ENCODE measurements at places on chromosomes 12 and 14.

DNA sequence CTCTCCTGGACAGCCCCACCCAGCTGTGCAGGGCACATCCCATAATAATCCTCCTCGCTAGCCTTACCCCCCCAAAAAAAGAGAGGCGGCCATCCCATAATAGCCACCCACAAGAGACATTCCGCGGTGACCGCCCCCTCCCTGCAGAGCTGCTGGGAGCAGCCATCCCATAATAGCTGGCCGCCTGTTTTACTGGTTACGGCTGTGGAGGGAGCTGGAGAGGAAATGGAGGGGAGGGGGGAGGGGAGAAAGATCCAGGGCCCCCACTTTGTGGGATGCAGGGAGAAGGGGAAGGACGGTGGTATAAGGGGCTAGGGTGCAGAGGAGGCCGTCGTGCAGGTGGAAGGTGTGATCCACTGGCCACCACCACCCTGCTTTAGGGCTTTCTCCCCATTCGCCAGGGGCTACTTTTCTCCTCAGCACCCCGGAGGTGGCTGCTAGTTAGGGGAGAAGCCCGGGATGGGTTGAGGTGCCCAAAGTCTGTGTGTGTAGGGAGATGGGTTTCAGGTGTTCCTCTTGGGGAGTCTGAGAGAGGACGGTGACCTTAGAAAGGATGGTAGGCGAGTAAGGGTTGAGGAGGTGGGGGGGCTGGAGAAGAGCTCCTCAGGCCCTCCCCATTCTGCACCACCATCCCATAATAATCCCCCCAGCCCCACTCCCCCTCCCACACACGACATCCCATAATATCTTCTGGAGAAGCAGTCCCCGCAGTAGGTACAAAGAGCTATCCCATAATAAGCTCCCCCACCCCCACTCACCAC, 6.0 kb upstream of the CHD4 start:
- no peak for DNase-seq

DNA sequence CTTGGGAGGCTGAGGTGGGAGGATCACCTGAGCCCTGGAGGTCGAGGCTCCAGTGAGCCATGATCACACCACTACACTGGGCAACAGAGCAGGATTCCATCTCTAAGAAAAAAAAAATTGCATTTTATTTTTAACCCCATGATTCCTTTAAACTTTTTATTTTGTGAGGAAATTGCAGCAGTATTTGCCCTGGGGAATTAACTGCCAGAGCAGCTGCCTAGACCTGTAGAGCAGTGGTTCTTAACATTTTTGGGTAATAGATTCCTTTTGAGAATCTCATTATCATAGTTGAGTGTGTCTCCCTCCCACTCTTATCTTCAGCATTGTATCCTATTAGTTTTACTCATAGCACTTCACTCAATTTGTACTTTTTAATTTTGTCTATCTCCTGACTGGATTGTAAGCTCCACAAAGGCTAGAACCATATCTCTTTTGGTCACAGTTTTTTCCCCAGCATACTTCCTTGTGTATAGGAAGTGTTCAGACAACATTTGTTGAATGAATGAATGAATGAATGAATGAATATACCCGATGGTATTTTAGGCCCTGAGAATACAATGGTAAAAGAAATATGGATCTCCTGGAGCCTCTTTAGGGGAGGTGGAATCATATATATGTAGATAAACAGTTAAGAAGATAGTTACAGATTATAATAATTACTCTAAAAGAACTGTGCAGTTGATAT, 40.6 kb downstream of the BRMS1L start:
- no peak for DNase-seq

GRCh38 chr12:90953956-90954421, 987 bp downstream of the CCER1 start:
- no peak for DNase-seq

DNA sequence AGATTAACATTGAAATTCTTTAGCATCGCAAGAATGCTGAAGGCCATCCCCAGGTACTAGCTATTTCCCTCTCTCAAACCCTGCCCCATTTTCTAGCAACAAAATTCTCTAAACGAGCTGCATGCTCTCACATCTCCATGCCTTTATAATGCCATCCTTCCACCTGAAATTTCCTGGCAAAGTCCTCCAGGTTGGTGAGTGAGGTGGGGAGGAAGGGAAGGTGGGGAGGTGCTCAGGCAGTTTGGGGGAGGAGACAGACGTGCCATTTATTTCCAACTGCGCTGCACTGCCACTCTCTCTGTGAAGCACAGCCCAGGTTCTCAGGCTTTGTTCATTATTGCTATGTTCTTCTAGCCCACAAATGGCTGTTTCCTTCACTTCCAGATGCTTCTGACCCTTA, 208.4 kb downstream of the PAWR start:
- DNase-seq = no peak

DNA sequence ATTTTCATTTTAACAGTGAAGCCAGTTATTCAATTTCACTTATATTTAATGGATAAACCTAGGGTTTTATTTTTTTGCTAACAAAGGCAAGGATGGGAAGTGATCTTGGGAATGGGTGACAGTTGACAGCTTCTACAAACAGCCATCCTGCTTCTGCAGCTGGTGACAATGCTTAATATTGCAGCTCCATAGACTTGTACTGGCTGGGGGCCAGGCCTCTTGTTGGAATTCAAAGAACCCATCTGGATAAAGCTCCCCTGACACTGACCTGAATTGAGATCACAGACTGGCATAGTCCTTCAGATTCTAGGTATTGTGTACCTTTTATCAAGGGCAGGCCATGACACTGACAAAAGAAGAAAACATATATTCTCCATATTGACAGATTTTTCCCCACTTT, 664.6 kb upstream of the FOXG1 start:
- no peak for DNase-seq

- DNase-seq = no peak
These were observed 339.3 kb upstream of the SFSWAP start for GRCh38 chr12:131371401-131372170.

DNA sequence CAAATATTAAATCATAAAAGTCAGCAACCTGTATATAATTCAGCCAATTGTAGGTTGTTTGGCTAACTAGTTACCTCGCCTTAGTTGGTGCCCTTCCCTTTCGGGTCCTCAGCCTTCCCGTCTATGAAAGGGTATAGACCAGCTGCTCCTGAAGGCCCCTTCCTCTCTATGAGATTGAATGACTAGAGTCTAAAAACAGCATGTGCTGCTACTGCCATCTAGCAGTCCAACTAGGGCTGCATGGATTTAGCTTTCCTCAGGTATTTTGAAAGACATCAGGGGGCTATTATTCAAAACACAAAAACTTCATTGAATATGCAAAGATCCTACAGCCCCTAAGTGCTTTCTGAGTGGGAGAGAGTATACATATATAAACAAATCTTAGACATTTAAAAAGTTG, 37.0 kb upstream of the TMEM263 start:
- no peak for DNase-seq

GRCh38 chr14:68986926-68987652, 8.0 kb upstream of the ACTN1 start:
- DNase-seq = no peak

DNA sequence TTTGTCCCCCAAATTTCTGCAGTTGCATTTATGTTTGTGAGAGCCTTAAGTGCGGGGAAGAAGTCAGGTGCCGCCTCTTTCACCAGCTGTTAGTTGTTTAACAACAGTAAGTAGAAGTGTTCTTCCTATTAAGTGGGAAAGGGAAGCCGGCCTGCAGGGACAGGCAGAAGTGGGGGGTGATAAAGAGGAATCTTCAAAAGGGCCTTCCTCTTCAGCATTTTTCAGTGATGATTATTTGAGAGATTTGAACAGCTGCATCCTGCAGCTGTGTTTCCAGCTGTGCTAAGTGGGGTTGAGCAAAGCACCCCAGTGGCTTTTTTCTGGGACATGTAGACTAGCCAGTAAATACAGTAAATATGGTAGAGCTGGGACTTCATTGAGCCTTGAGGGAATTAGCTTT, 32.1 kb upstream of the SLC38A1 start:
- no peak for DNase-seq

DNA sequence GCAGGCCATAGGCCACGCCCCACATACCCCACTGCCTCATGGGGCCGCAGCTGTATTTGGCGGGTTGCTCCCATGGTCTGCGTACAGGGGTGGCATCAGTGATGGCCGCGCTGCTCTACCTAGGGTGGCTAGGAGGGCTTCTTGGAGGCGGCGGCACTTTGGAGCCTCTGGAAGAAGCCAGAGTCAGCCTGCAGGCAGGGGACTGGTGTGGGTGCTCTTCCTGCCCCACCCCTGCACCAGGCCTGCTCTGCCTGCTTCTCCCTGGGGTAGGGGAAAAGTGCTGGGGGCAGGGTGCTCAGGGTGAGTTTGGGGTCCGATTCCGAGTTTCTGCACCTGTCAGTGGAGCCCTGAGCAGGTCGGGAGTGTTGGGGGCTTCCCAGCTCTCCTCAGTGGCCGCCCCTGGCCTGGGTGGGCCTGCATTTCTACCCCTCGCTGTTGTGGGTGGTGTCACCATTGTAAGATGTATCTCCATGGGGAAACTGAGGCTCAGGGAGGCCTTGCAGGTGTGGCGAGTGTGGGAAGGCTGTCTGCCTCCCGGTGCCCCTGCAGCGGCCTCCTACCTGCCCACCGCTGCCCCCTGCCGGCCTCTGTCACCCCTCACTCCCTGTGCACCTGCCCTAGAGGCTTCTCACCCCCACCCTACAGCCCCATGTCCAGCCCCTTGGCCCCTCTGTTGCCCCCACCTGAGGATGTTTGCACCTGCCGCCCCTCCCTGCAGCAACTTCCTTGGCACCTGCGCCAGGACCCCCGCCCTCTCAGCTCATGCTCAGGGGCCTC, 5.5 kb downstream of the CEP170B start:
- DNase-seq = no peak

DNA sequence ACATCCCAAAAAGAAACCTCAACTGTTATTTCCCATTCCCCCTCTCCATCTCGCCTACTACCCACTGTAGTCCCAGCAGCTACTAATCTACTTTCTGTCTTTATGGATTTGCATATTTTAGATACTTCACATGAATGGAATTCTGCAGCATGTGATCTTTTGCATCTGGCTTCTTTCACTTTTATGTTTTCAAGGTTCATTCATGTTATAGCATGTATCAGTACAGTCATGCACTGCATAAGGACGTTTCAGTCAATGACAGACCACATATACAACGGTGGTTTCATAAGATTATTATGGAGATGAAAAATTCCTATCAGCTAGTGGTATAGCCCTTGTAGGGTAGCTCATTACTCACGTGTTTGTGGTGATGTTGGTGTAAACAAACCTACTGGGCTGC, 24.5 kb downstream of the PCNX4 start:
- no peak for DNase-seq

GRCh38 chr12:2009623-2010022, 5.4 kb upstream of the DCP1B start:
- DNase-seq = no peak

DNA sequence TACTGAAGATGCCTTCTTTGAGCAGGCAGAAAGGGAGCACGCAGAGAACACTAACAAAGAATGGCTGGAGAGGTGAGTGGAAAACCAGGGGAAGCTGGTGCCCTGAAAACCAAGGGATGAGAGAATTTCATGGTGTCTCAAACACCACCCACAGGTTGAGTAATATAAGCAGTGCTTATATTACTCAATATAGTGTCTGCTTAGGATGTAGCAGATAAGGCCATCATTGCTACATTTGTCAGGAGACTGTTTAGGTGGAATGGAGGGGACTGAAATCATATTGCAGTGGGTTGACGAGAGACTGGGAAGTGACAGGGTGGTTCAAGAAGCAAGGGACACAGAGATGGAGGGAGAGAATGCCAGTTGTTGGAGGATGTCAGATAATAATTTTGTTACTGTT, 20.6 kb downstream of the PKP2 start:
- no peak for DNase-seq

GRCh38 chr14:94679106-94679810, 67.1 kb downstream of the SERPINA3 start:
- no peak for DNase-seq

GRCh38 chr12:79187032-79187431, 322.5 kb downstream of the SYT1 start:
- no peak for DNase-seq

GRCh38 chr14:99679111-99679510, 5.0 kb upstream of the CYP46A1 start:
- DNase-seq = no peak

DNA sequence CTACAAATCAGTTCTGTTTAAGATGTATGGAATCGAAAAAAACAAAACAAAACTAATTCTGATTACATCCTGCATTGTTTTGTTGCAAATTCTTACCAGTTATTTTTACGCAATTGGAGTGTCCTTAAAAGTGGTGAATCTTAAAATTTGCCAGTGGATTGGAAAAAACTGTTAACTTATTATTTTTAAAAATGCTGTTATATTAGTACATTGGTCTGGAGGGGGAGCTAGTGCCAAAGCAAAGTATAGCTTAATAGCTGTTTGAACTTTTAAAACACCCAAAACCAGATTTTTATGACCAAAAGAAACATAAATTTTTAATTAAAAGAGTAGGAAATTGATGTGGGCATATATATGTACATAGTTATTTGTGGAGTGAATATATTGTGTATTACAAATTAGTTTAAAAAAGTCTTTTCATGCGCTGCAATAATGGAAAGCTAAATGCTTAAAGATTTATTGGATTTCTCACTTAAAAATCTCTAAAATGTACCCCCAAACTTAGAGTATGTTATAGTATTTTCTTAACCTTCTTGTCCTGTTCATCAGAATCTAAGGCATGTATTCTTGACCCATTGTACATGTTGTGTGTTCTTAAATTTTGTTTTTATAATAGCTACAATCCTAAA, 2.5 kb downstream of the FUT8 start:
- DNase-seq = no peak

DNA sequence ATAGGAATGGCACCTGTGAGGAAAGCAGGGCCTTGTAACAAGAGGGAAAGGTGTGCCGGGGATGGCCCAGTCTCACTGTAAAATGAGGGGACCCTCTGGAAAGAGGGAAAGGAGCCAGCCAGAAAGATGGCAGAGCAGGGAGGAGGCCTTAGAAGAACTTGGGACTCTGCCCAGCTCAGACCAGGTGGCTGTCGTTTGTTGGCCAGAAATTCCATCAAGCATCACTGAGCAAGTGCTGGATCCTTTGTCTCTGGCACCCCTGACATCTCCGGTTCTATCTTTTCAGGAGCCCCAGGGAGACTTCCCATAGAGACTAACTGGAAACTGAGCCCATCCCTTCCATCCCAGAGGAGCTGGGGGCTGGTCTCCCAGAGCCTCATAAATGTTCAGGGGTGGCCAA, 43.3 kb downstream of the DEGS2 start:
- DNase-seq = no peak

- DNase-seq = no peak
These were observed 216.0 kb downstream of the AKAP6 start for GRCh38 chr14:32545095-32545494.

Measured in cortex of kidney (tissue), 1 donor.